Stimulated activated CD4-positive, alpha-beta T cell treated with anti-CD3 and anti-CD28 coated beads, TNF-alpha, amount 100 ng/mL, for 4 hours (primary cell): ENCODE measurements at places on chromosomes 6 and 20.

DNA sequence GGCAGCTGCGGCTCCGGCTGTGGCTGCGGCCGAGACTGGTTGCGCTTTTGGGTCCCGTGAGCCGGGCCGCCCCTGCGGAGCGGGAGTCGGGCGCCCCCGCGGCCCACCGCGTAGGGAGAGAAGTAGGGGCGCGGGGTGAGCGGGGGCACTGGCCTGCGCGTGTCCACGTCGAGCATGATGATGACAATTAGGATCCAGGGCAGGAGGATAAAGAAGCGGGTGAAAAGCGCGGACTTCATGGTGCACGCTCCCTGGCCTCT lies 739 bp downstream of the B3GAT2 start:
- no peak for DNase-seq

- peak; percentile 44 for DNase-seq
Observed at GRCh38 chr6:2857580-2858337, 16.1 kb upstream of the SERPINB1 start.

- DNase-seq = no peak
Observed at GRCh38 chr6:49675816-49676215, 37.5 kb downstream of the CRISP2 start.

- no peak for DNase-seq
Observed at GRCh38 chr20:45067558-45067957, 33.4 kb downstream of the KCNS1 start.

DNA sequence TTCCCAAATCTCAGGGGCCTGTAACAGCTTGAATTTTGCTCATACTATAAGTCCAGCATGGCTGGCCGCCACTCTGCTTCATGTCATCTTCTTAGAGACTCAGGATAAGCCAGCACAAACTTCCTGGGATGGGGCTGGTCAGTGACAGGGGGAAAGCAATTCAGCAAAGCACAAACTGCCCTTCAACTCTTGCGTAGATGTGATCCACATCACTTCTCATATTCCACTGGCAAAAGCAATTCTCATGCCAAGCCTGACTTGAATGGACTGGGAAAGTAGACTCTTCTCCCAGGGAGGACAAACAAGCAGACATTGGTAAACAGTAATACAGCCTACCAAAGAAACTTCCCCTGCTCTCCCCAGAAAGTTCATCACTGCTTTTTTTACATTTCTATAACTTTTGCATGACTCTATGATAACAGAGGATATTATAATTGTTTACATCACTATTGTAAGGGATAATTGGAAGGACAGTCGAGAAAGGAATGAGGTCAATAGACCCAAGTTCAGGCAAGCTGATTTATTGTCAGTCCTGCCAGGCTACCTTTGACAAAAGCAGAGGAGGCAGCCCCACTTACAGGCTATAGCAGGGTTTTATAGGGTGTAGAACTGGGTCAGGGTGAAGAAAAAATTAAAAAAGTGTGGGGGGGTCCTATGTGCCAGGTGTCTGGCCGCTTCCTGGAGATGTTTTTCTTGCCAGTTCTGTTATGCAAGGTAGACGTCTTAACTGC lies 37.4 kb downstream of the RBM24 start:
- no peak for DNase-seq

- DNase-seq = no peak
Observed at GRCh38 chr6:31763619-31763940, 1.1 kb downstream of the SAPCD1 start.

GRCh38 chr20:46673394-46674252 lies 15.6 kb downstream of the TP53RK start:
- DNase-seq = no peak

GRCh38 chr20:41279546-41280225 lies 37.8 kb downstream of the ZHX3 start:
- no peak for DNase-seq

- DNase-seq = no peak
Observed at GRCh38 chr6:5744497-5744896, 262.2 kb downstream of the NRN1 start.

- no peak for DNase-seq
Observed at GRCh38 chr6:26260110-26260637, 104.8 kb upstream of the BTN3A2 start.

DNA sequence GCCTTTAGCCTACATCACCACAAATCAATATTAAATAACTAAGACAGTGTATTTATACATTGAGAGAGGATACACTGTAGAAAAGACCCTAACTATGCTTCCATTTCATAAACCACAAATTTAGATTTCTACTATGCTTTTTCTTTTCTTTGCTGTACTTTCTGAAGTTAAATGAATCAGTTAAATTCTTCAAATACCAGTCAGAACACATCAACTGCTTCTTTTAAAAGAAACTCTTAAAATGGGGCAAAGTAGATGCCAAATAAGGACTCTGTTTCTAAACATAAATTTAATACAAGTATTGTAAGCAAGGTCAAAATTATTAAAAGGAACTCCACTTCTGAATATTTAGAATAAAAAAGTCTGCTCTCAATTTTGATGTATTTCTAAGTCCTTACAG lies 76.9 kb downstream of the GMDS start:
- no peak for DNase-seq

- DNase-seq = no peak
Observed at GRCh38 chr6:130810307-130811030, 16.7 kb upstream of the SMLR1 start.

GRCh38 chr6:112227411-112227810 lies 27.0 kb downstream of the LAMA4 start:
- DNase-seq = no peak

DNA sequence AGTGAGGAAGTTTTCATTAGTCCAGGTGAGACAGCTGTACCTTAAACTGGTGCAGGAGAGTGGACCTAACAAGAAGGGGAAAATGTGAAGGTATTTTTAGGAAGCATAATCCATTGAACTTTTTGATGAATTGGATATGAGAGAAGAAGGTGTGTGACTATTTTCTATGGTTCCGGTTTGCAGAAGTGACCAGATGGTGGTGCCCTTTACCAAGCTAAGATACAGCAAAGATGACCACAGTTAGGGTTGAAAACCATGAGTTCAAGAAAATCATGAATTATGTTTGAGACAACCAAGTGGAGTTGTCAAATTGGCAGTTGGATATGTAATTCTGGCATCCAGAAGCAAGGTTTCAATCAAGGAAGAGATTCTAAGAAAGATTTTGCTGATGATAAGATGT lies 61.9 kb upstream of the NRSN1 start:
- no peak for DNase-seq

- DNase-seq = no peak
Observed at GRCh38 chr6:167678102-167679101, 148.3 kb upstream of the AFDN start.

GRCh38 chr6:108560463-108561308 lies at the start of gene FOXO3:
Gene FOXO3 (plus strand): TSS chr6:108560917. CDS start chr6:108561209, 292 bp downstream.
- peak; percentile 35 for DNase-seq

- DNase-seq = no peak
Observed at GRCh38 chr6:149131891-149132290, 185.6 kb upstream of the TAB2 start.

- DNase-seq = no peak
Observed at GRCh38 chr6:4585682-4586468, 190.3 kb upstream of the CDYL start.

- no peak for DNase-seq
Observed at GRCh38 chr6:39834866-39835265, 42.7 kb downstream of the DAAM2 start.
